ENCODE measurements at places on chromosomes 16 and 17.

GRCh38 chr16:56753410-56753809 is 23.5 kb downstream of the NUP93 start:
- no peak for DNase-seq

DNA sequence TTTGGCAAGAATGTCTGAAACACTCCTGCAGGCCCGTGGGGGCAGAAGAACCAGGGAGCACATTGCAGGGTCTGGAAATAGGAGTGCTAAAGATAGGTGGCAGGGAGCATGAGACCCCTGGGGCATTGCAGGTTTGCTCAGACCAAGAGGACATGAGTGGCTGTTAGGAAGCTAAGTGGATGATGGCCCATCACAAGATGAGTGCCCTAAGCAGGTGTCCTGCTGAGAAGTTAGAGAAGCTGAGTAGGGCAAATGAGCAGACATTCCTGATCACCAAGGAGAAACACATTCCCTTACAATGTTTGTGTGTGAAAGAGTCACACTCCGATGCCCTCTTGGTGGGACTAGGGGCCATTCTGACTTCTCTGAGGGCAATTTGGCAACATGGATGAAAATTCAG is 9.9 kb downstream of the MLYCD start:
- no peak for DNase-seq

DNA sequence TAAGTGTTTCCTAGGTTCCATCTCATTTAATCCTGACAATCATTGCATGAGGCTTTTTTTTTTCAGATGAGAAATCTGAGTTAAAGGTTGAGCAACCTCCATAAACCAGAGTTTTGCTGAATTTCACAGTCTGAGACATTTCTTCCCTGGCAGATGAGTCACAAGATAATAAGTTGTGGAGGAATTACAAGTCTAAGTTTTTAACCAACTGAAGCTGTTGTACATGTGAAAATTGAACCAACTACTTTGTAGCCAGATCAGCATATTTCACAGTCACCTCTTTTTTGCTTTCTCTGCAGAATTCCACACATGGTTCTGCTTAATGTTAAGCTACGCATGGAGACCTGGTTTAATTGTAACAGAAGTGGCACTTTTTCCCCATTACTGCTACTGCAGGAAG is 765.6 kb downstream of the CDH11 start:
- no peak for DNase-seq

- no peak for DNase-seq
Observed at GRCh38 chr17:82909322-82909904, 69.6 kb upstream of the ZNF750 start.

DNA sequence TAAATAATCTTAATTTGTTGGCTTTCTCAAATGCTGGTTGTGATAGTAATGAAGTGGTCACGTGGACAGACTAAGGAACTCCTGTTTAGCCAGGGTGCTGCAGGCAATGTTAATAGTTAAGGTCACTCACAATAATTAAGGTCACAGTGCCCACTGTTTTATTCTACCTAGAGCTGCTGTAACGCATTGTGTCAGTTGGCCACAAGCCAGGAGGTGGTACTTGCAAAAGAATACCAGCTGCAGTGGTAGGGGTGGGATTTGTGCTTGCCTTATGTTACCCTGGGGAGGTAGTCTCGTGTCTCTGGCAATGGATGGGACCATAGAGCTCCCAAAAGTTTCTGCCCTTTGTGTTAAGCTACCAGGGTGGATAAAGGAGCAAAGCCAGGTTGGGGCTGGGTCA is 969.1 kb upstream of the CDH8 start:
- DNase-seq, result no peak

- DNase-seq, result no peak
Observed at GRCh38 chr17:21286909-21287702, 2.6 kb downstream of the MAP2K3 start.

DNA sequence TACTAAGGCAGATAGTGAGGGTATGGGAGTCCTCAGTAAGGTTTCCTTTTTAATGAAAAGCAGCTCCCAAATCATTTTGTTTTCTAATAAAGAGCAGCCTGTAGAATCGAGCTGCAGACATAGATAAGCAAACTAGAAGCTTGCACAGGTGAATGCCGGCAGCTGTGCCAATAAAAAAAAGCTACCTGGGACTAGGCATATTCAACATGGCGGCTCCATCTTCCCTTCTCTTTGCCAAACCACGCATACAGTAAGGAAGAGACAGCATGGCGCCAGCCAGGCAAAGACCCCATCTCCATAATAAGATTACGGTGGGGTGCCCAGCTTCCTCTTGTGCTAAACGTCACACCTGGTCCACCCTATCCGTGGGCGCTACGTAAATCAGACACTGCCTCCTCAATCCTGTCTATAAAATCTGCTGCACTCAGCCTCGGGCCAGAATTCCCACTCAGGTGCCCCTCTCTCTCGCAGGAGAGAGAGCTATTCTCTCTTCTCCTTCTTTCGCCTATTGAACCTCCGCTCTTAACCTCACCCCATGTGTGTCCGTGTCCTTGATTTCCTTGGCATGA is 92.7 kb upstream of the FA2H start:
- no peak for DNase-seq

- DNase-seq, result no peak
Observed at GRCh38 chr16:66979011-66979717, 9.2 kb upstream of the CES4A start.

GRCh38 chr17:66353937-66354401 is 51.6 kb downstream of the PRKCA start:
- DNase-seq, result no peak

- DNase-seq, result no peak
Observed at GRCh38 chr16:69399361-69399760, 13.6 kb upstream of the TERF2 start.

DNA sequence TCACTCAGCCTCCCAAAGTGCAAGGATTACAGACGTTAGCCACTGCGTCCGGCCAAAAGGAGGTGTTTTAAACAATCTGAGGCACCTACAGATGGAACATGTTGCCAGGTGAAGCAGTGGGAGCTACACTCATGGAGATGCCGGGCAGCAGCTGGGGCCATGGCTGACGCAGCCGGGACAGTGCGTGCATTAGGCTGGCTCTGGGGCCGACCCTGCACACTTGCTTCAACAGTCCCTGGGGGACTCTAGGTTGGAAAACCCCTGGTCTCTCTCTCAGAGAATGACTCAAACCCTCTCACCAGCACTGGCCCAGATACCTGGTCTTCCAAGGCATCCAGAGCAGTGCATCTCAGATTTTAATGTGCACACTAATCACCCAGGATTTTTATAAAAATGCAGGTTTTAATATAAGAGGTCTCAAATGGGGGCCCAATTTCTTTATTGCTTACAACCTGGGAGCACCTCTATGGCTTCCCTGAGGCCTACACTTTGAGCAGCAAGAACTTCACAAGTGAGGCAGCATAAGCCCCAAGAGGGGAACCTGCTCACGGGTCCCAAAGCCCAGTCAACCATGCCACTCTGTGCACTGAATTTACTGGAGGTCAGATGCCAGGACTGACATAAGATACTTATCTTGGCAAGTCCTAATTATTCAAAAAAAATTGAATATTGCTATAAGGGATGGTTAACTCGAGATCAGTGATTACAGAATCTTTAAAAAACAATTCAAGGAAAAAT is 70.8 kb upstream of the TRAP1 start:
- DNase-seq, result no peak

DNA sequence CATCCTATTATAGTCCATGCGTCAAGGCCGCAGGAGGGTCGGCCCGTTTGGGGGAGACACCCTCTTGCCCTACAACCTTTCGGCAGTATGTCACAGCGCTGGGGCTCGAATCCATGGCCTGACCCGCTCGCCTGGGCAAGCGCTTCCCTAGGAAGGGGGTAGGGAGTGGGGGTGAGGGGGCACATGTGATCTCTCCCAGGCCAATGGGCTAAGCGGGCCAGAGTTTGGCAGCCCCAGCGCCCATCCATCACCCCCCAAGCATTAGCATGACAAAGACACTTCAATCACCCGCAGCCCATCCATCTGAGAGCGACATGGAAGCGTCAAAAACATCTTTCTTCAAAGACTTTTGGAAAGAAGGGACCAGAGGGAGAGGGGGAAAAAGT is at the start of gene HOXB1:
Gene HOXB1 (minus strand): TSS at position 125 of the 386 bp plus-strand sequence. CDS start 107 bp downstream, at position 18.
- no peak for DNase-seq

GRCh38 chr17:75848523-75849278 is 4.5 kb upstream of the UNC13D start:
- peak; percentile 79 for DNase-seq

GRCh38 chr16:65910291-65910690 is 456.2 kb upstream of the CDH5 start:
- no peak for DNase-seq

- peak; percentile 70 for DNase-seq
Observed at GRCh38 chr16:69286941-69287713, 24.0 kb upstream of the VPS4A start.

DNA sequence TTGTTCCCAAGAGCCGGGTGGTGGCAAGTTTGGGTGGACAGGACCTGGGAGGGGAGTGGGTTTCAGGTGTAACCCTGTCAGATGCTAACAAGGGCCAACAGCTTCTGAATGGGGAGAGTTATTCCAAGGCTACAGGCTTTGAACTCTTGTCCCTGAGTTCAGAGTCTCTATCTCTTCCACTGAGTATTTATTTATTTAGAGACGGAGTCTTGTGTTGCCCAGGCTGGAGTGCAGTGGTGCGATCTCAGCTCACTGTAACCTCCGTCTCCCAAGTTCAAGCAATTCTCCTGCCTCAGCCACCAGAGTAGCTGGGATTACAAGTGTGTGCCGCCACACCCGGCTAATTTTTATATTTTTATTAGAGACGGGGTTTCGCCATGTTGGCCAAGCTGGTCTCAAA is 2.6 kb upstream of the SETD1A start:
- no peak for DNase-seq

- no peak for DNase-seq
Observed at GRCh38 chr16:80993834-80994233, 12.9 kb downstream of the CMC2 start.

- DNase-seq, result no peak
Observed at GRCh38 chr17:58669853-58670252, 22.0 kb downstream of the TEX14 start.
